ENCODE measurements at places on chromosomes 11 and 22. TPM values are rescaled to one million over a fixed set of nuclear protein-coding genes. Genes with fewer than 3 reads are reported as not detected.

Gene ROBO4
- 93.7 TPM for total RNA-seq

GRCh38 chr11:131063638-131064037 lies 147.4 kb upstream of the SNX19 start:
- DNase-seq: no peak

DNA sequence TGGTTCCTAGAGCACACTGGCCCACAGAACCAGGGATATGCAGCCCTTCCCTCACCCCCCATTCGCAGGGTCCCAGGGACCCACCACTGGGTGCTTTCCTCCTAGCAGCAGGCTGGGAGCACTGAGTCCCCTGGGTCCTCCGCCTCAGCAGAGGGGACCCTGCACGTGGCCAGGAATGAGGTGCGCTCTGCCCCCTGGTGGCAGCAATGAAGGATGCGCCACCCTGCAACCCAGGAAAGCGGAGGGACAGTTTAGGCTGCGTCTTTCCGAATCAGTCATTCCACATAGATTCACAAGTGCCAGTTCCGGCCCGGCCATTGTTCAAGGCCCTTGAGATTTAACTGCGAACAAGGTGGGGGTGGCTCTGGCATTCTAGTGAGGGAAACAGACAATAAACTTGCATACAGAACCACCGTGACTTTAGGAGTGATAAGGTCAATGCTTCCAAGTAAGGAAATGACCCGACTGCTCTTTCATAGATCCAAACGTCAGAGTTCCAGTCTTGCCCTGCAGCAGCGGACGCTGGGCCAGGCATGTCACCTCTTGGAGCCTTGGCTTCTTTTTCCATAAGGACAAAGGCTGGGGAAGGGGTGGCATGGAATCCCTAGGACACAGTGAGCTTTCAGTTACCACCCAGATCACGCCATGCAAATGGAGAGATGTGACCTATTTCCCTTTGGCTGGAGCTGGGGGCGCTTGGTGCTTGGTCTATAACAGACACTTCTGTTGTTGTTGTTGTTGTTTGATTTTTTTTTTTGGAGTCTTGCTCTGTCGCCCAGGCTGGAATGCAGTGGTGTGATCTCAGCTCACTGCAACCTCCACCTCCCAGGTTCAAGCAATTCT lies 7.7 kb downstream of the RIN1 start:
- DNase-seq: peak; percentile 76

DNA sequence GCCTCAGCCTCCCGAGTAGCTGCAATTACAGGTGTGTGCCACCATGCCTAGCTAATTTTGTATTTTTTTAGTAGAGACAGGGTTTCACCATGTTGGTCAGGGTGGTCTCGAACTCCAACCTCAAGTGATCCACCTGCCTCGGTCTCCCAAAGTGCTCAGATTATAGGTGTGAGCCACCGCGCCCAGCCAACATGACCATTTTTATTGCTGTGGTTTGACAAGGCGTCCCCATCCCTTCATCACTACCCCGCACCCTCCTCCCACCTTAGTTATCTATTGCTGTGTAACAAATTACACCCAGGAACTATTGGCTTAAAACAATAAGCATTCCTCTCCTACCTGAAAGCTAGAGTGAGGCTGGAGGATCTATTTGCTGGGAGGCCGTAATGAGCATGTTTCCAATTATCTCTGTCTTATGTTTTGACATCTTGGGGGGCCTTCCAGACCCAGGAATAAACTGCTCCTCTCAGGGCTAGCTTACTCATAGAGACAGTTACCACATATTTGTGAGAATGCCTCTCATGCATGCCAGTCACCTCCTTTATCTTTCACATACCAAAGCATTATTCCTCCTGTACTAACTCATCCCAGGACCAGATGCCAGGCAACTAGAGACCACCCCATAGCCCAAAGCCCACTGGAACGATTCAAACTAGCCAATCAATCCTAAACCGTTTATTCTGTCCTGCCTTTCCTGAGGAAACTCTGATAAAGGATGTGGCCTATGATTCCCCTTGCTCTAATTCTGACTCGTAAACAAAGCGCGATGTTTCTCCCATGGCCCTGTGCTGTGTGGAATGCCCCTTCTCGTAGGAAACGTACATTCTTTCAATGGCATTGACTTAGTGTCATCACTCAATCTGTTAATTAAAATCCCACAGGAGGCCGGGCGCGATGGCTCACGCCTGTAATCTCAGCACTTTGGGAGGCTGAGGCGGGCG lies 19.4 kb downstream of the SNU13 start:
- no peak for DNase-seq

GRCh38 chr11:6253197-6253596 lies 6.4 kb upstream of the CCKBR start:
- no peak for DNase-seq

DNA sequence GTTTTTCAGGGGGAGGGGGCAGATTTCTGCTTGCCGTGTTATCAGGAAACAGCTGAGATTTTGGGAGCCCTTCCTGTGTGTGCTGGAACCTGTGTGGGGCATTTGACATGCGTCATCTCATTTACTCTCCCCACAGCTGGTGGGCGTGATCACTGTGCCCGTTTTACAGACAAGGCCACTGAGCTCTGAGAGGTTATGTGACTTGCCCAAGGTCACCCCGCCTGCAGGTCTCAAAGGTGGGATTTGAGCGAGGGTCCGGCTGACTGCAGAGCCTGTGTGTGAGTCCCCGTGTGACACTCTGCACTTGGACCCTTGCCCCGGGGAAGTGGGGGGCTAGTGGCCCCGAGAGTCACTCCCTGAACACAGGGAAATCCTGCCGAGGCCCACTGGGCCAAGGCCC lies 48.5 kb upstream of the GCAT start:
- DNase-seq: no peak

- DNase-seq: no peak
These were observed 69.4 kb downstream of the ARL14EP start for GRCh38 chr11:30392221-30392784.

Gene RAG2
- 0.27 TPM for total RNA-seq

Gene MLC1
- 139 TPM for total RNA-seq

Data from hematopoietic multipotent progenitor cell (in vitro differentiated cells).